ENCODE measurements at places on chromosomes 11 and 22. TPM values are rescaled to one million over a fixed set of nuclear protein-coding genes. Genes with fewer than 3 reads are reported as not detected.

Gene HSPB2
- polyA plus RNA-seq: not detected

Gene MMP12
- not detected for polyA plus RNA-seq

Gene C1QTNF4
- not detected for polyA plus RNA-seq

Gene SLC37A2
- 0.33 TPM for polyA plus RNA-seq

Gene DUSP8
- polyA plus RNA-seq: 0.75 TPM

Gene NEU3
- polyA plus RNA-seq: 2.1 TPM

Gene OR4D5
- not detected for polyA plus RNA-seq

Gene TRIM48
- not detected for polyA plus RNA-seq

Gene RANBP1
- 102 TPM for polyA plus RNA-seq

Gene C22orf23
- polyA plus RNA-seq: not detected

Gene UQCR10
- 307 TPM for polyA plus RNA-seq

Gene APOL6
- 26.1 TPM for polyA plus RNA-seq

Gene SPDYC
- not detected for polyA plus RNA-seq

Gene SGSM1
- 0.28 TPM for polyA plus RNA-seq

Gene GUCY1A2
- polyA plus RNA-seq: not detected

Gene TSPAN4
- polyA plus RNA-seq: 4.4 TPM
